ENCODE measurements at places on chromosomes 12 and 14.

DNA sequence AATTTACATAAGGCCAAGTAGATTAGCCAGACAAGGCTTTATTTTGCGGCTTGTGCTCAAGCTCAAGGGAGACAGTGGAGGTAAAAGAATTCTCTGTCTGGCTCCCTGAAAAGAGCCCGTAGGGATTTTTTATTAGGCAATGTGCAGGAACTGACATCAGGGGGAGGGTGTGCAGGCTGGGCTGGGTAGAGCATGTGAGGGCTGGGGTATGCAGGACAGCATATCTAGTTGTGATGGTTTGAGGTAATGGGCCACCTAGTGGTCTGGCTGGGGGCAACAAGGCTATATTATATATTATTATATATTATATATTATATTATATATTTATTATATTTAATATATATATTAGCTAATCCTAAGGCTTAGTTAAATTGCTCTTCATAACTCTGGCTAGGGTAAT is 102.1 kb downstream of the TMEM117 start:
- DNase-seq: peak; percentile 3

- peak; percentile 63 for DNase-seq
Observed at GRCh38 chr12:43882578-43883178, 46.8 kb downstream of the TMEM117 start.

GRCh38 chr12:47205532-47206449 is 126.0 kb upstream of the AMIGO2 start:
- no peak for DNase-seq

DNA sequence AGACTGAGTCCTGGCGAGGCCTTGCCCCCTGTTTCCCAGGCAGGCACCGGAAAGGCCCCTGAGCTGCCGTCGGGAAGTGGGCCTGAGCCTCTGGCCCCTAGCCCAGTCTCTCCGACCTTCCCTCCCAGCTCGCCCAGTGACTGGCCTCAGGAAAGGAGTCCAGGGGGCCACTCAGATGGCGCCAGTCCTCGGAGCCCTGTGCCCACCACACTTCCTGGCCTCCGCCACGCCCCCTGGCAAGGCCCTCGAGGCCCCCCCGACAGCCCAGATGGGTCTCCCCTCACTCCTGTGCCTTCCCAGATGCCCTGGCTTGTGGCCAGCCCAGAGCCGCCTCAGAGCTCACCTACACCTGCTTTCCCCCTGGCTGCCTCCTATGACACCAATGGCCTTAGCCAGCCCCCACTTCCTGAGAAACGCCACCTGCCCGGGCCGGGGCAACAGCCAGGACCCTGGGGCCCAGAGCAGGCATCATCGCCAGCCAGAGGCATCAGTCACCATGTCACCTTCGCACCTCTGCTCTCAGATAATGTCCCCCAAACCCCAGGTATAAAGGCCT is 10.9 kb downstream of the TNS2 start:
- DNase-seq: no peak

DNA sequence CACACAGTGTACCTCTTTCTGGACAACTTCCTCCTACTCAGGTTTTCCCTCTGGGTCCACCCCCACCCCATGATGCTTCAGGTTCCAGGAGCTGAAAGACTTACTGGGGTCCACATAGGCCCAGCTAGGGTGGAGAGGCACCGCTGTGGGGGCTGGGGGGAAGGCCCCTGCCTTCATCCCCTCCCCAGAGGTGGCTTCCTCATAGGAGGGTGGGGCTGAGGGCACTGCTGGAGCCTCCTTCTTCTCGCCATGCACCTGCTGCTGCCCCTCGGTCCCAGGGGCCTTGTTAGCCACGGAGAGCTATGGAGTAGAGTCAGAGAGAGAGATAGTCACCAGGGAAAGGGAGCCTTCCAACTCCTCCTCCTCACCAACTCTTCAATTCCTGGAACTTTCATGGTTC is 2.7 kb downstream of the FAIM2 start:
- DNase-seq: no peak

- DNase-seq: no peak
Observed at GRCh38 chr12:6226679-6227051, 26.5 kb downstream of the CD9 start.

DNA sequence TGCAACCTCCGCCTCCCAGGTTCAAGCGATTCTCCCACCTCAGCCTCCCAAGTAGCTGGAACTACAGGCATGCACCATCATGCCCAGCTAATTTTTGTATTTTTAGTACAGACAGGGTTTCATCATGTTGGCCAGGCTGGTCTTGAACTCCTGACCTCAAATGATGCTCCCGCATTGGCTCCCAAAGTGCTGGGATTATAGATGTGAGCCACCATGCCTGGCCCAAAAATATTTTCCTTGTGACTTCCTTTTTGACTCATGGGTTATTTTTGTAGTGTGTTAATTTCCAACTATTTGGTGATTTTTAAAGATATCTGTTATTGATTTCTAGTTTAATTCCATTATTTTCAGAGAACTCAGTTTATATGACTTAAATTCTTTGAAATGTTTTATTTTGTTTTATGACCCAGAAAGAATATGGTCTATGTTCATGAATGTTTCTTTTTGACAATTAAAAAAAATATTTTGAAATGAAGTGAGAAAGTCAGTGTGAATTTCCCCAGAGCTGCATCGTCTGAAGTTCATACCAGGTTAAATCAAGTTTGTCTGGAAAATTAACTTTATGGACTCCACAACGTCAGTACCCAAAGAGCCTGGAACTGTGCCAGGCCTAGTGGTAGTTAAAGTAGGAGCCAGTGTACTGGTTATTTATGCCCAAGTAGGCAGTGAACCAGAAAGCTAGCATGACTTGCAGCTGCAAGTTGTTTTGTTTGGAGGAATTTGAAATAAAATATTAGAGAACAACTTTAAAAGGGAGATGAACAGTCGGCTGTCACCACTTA is 2.8 kb upstream of the CDKL1 start:
- DNase-seq: no peak

DNA sequence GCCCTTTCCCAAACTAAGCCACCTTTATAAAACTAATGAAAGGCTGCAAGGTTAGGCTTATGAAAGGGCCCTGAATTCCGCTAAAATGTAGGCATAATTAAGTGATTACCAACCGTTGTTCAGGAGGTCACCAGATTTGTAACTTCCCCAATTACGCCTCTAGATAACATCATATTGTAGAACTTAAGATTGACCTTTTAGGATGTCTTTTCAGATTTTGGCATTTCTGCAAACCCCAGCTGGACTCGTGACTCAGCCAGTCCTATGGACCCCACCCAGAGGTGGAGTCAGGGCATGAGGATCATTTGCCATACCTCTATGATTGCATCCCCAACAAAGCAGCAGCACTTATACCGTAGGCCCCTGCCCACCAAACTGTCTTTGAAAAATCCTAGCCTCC is 3.7 kb upstream of the LPCAT3 start:
- DNase-seq: no peak

GRCh38 chr12:113464452-113464775 is 7.3 kb downstream of the LHX5 start:
- DNase-seq: no peak

- DNase-seq: peak; percentile 95
Observed at GRCh38 chr12:118376089-118377020, at the start of gene SUDS3. Gene SUDS3 (plus strand): TSS chr12:118376555. CDS start chr12:118376692, 137 bp downstream.

DNA sequence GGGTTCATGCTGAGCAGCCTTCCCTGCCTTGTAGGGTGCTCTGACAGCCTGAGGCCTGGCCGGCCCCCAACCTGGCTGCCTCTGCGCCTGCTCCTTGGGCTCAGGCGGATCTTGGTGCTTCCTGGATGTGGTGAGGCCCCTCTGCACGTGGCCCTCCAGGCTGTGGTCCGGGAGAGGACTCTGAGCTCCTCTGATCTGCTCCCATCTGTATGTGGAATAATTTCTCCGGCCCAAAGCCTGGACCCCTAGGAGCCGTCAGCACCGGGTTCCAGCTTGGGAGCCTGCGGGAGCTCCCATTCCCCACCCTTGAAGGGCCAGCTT is 21.3 kb upstream of the EIF2B2 start:
- no peak for DNase-seq

GRCh38 chr12:106239241-106239950 is 8.4 kb downstream of the CKAP4 start:
- no peak for DNase-seq

DNA sequence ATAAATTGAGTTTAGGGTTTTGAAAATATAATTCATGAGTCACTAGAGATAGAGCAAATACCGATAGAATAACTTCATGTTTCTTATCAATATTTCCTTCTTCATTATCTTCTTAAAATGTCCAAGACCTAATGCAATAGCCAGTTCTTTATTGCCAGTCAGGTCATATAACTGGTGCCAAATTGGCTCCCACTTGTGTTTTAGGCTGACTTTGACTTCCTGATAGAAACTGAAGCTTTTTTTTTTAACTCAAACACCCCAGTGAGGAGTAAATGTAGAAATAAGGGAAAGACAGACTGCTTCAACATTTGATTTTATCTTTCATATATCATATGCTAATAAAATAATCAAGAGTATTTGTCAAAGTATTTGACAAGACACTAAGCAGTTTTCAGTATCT is 80.7 kb downstream of the ARMH4 start:
- no peak for DNase-seq

- peak; percentile 8 for DNase-seq
Observed at GRCh38 chr14:64060648-64061096, 207.9 kb downstream of the SYNE2 start.

- DNase-seq: no peak
Observed at GRCh38 chr12:104163631-104164030, 25.6 kb upstream of the NFYB start.

DNA sequence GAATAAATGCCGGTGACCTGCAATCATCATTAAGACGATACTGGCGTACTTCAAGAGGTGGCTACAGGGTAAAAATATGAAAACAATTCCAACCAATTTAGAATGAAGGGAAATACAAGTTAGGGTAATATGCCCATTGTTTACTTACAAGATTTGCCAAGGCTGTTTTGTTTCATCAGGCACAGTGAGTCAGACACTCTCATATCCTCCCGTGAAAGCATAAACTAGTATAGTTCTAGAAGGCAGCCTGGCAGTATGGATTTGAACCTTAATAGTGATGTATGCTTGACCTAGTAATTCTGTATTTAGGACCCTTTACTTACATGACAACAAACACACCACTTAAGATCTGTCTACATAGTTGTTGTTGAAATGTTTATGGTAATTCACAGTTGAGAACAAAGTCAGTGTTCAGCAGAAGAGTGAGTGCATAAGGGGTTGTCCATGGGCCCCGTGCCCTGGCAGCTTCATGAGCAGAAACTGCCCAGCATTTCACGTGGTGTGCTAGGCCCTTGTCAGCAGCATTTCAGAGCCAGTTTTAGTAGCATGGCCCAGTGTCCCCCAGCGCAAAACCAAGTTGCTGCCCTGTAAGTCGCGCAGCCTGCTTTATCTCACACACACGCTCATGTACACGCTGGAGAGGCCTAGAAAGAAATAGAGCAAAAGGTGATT is 80.8 kb downstream of the EP400 start:
- DNase-seq: no peak

DNA sequence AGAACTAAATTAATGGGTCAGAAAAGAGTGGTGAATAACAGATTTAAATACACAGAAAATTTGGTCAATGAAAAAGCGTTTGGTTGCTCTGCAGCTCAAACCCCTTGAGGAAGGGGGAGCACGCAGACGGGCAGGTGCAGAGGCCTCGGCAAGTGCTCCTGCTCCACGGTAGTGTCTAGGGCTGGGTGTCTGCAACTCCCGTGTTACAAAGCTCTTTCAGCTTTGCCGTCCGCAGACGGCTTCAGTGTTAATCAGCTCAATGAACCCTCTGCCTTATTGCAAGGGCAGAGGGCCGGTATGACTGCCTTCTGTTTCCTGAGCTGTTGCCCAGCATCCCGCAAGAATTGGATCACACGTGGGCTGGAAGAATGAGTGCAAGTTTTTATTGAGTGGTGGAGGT is 125.7 kb upstream of the TRHDE start:
- DNase-seq: no peak

GRCh38 chr12:94309373-94309772 is 150.3 kb downstream of the CEP83 start:
- DNase-seq: no peak

- no peak for DNase-seq
Observed at GRCh38 chr14:79246173-79246572, 965.1 kb downstream of the DIO2 start.

GRCh38 chr12:85866986-85867776 is 6.9 kb upstream of the NTS start:
- DNase-seq: peak; percentile 72

- no peak for DNase-seq
Observed at GRCh38 chr14:105389976-105390848, 8.1 kb upstream of the TEX22 start.

DNA sequence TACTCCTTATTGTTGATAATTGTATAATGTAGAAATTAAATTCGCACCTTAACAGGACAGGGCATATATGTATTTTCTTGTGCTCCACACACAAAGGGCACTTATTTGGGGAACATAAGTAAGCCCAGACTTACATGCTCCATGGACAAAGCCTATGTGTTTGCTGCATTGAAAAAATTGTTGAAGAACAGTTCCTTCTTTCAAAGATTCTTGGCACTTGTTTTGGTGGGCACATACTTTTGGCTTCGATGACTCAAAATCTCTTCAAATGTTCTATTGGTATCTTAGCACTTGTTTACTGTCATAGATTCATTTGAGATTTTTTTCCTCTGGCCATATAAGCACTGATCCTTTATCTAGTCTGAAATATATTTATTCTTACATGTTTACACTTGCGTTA is 1.4 kb upstream of the MAP4K5 start:
- DNase-seq: no peak

- DNase-seq: no peak
Observed at GRCh38 chr12:49026678-49027480, 8.3 kb upstream of the PRKAG1 start.

DNA sequence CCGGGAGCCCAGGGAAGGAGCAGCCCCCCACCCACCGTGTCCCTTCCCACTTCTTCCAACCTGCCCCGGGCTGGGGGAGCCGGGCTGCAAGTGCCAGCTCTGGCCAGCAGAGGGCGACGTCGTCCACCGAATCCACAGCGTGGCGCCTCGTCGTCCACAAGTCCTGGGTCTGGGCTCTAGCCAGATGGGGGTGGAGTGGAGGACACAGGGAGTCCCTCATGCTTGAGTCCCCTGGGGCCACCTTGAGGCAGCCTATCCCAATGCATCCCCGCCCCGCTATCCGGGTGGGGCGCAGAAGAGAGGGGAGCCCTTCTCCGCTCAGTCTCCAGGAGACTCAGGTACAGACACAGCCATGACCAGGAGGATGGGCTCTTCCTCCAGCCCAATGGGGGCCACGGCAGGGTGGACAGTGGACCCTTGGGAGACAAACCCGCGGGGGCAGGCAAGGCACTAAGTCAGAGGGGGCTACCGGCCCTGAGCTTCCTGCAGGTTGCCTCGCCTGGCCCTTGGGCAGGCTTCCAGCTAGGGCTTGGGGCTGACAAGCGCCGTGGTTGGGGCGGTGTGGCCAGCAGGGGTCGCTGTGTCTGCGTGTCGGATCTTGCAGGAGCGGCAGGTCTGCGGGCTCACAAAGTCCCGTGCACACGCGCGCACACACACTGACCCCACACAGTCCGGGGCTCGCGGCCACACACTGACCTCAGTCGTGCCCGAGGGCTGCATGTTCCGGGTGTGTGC is 5.5 kb downstream of the AQP5 start:
- peak; percentile 91 for DNase-seq

- DNase-seq: no peak
Observed at GRCh38 chr14:102316338-102316742, 3.2 kb upstream of the ZNF839 start.

Data from KBM-7 (cell line).